ENCODE measurements at places on chromosomes 7 and 10.
A peak's percentile ranks its signal among the peaks of the same experiment; 100 is the strongest.

GRCh38 chr10:124482236-124482800 is 20.7 kb downstream of the LHPP start:
- DNase-seq = no peak

DNA sequence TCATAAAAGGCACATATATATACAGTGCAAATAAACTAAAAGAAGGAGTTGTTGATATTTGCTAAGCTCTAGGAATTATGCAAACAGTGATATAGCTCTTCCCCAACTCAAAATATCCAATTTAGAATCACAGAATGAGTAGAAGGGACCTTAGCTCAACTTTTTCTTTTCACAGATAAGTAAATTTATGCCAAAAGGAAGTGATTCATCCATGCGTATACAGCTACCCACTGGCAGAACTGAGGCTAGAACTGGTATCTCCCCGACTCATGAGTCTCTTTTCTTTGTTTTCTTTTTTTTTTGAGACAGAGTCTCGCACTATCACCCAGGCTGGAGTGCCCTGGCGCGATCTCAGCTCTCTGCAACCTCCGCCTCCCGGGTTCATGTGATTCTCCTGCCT is 54.2 kb upstream of the SVIL start:
- no peak for DNase-seq

GRCh38 chr7:77691892-77692491 is 4.3 kb upstream of the RSBN1L start:
- DNase-seq = no peak

GRCh38 chr7:76292213-76292573 is 10.3 kb upstream of the HSPB1 start:
- DNase-seq = no peak

- peak; percentile 85 for DNase-seq
Measured at GRCh38 chr10:124604214-124605000, 139.8 kb downstream of the FAM53B start.

GRCh38 chr7:132461032-132461592 is 115.2 kb downstream of the PLXNA4 start:
- DNase-seq = no peak

GRCh38 chr10:96093948-96094347 is 36.1 kb upstream of the ZNF518A start:
- DNase-seq = no peak

- no peak for DNase-seq
Measured at GRCh38 chr7:129471402-129471827, 30.9 kb upstream of the SMKR1 start.

DNA sequence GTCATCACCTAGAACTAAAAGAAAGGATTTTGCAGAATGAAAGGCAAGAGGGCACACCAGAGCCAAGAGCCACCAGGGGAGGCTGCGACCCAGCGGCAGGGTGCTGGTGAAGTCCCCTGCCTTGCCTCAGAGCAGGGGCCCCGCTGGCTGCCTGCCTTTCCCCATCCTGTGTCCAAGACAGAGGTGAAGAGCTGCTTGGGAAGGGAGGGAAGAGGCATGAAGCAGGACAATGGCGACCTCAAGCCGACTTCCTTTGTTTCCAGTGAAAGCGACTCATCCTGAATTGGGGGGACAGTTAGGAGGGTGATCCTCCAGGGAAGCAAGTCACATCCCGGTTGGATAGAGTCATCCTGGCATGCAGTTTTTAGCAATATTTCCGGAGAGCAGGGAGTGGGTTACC is 255.5 kb upstream of the YAE1 start:
- DNase-seq = no peak

GRCh38 chr7:129832701-129833227 is 120.0 kb downstream of the UBE2H start:
- DNase-seq = no peak

- no peak for DNase-seq
Measured at GRCh38 chr10:3494131-3494837, 290.7 kb downstream of the KLF6 start.

DNA sequence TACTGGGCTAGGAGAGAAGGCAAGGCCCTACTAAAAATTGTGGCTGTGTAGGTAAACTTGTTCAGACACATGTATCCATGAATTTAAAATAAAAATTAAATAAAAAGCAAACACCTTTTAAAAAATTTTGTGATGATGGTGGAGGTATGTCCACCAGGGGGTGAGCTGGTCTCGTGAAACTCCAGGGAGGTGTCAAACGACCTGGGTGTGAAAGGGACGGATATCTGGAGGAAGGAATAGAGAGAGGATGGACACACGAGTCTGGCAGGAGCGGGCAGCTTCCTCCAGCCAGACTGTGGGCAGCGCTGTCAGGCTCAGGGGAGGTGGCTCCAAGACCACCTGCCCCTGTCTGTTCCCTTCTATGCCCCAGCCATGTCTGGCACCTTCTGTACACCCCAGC is 34.8 kb upstream of the DMBT1 start:
- no peak for DNase-seq

DNA sequence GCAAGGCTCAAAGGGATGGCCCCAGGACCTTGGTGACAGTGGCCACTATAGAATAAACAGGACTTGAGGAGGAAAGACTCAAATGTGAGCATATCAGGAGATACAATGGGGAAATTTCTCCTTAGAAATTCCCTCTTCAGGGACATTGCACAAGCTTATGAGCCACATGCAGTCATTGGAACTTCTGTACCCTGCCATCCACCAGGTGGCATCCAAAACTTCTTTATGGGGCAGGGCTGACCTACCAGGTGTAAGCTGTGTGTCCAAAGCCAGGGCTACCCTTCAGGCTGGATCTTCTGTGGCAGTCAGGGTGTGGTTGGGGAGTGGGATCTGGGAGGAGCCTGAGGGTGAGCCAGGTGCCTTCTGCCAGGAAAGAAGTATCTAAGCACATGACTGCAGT is 36.6 kb upstream of the LRRC18 start:
- DNase-seq = no peak

DNA sequence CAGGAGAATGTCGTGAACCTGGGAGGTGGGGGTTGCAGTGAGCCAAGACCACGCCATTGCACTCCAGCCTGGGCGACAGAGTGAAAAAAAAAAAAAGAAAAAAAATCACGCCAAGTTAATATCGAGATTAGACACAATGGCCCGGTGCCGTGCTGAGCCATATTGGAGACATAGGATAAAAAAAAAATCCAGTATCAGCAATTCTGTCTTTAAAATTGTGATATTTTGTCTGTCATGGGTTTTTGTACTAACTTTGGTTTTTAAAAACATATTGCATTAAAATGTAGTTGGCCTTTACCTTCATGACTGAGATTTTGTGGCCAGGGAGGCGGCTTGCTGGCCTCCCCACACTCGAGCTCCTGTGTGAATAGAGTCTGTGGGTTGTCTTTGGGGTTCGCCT is 62.8 kb upstream of the PITRM1 start:
- no peak for DNase-seq
